ENCODE measurements at places on chromosomes 16 and 17. TPM values are rescaled to one million over a fixed set of nuclear protein-coding genes. Genes with fewer than 3 reads are reported as not detected.

ACOX1 gene
- total RNA-seq, result 67.8 TPM

CDRT15L2 gene
- total RNA-seq, result not detected

UMOD gene
- not detected for total RNA-seq

MYH8 gene
- not detected for total RNA-seq

HERPUD1 gene
- 62.1 TPM for total RNA-seq
